ENCODE measurements at places on chromosomes 1 and 21.

GRCh38 chr1:40664167-40664537 is 1.3 kb downstream of the RIMS3 start:
- no peak for DNase-seq

DNA sequence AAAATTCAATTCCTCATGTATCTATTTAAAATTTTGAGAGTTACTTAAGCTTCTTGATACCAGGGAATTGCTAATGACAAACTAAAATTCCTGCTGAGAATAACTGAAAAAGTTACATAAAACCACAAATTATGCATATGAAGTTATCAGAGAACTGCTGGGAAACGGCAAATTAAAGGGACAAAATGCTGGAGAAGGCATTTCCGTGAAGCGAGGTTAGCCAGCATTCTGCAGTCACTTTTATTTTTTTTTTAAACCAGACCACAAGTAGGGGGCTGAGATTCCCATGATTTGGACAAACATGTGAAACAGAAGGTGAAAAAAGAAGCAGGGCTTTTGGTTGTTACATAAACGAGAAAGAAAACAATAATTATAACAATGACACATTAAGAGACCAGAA is 737.6 kb upstream of the CHRM3 start:
- DNase-seq, result no peak

DNA sequence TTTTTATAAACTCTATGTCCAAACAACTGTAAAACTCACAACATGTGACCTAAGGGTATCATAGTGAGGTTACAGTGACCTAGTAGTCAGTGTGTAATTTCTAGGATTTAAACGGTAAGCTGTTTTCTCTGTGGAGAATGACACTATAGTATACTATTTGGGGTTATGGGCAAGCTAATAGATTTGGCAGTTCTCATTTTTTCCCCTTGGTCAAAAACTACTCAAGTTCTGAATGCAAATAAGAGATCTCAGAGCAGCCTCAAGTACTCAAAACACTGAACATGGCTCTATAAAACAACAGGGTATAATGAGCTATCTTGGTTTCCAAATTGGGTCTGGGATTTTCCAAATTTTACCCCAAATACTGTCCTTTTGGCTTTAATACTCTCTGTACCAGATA is 88.5 kb upstream of the HMCN1 start:
- DNase-seq, result no peak

- peak; percentile 54 for DNase-seq
Observed at GRCh38 chr1:193569096-193569982, 382.9 kb upstream of the B3GALT2 start.

GRCh38 chr1:115771847-115772457 is 3.4 kb upstream of the CASQ2 start:
- DNase-seq, result peak; percentile 54

- DNase-seq, result no peak
Observed at GRCh38 chr1:33532250-33532649, 59.8 kb downstream of the ZSCAN20 start.

DNA sequence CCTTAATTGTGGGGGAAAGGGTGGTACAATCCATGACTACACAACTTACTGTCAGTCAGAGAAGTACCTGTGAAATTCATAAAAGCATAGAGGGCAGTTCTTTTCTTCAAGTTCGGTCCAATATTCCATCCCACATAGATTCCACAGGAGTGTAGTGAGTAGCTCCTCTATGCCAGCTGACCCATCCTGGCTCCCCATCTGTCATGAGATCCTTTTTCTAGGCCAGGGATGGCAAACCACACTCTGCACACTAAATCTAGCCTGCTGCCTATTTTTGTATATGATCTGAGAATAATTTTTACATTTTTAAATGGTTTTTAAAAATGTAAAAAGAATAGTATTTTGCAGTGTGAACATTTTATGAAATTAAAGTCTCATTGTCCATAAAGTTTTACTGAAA is 107.0 kb upstream of the TSPAN2 start:
- DNase-seq, result no peak

GRCh38 chr1:182391028-182391361 is 595 bp downstream of the GLUL start:
- no peak for DNase-seq

GRCh38 chr1:84224905-84225304 is 76.6 kb upstream of the SAMD13 start:
- no peak for DNase-seq

DNA sequence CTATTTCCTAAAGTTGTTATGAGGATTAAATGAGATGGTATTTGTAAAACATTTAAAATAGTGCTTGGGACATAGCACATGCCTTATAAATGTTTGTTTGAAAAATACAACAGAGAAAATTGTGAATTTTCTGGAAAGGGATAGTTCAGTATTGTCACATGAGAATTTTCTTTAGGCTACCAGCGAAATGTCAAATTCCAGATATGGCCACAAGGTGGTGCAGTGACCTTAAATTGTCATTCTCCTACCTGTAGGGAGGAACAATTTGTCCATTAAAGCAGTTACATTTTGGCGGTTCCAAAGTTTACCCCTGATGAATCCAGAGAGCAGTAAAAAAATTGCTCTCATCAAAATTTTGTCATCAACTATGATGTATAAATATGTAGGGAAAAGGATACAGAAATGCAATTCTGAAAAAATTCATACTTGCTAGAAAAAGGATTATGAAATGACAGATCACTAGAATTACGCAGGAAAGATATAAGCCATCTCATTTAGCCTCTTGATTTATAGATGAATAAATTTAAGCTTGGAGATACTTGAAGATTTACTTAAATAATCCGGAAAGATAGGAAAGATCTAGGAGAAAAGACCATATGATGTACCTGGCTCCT is 50.2 kb upstream of the TSHB start:
- DNase-seq, result peak; percentile 13

DNA sequence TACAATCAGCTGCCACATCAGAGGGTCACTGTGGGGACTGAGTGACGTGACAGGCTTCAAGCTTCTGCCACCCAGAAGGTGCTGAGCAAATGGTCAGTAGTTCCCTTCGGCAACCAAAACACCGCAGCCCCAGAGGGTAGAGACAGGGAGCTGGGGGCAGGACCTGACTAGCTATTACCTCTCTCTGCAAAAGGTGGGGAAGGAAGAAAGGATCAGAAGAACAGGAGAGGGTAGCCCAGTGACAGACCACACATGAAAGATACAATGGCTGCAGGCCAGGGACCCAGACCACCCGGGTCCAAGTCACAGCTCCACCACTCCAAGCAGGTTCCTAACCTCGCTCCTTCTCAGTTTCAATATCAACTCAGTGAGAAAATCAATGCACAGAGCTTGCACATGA is 377.1 kb downstream of the NPHP4 start:
- DNase-seq, result no peak

DNA sequence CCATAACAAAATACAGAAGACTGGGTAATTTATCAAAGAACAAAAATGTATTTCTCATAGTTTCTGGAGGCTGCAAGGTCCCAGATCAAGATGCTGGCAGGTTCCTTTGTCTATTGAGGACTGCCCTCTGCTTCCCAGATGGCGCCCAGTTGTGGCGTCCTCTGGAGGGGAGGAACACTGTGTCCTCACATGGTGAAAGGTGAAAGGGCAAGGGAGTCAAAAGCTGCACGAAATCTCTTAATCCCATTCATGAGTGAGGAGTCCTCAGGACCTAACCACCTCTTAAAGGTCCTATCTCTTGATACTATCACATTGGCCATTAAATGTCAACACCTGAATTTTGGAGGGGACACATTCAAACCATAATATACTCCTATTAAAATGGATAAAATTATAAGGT is 79.3 kb upstream of the IRF2BP2 start:
- DNase-seq, result no peak

DNA sequence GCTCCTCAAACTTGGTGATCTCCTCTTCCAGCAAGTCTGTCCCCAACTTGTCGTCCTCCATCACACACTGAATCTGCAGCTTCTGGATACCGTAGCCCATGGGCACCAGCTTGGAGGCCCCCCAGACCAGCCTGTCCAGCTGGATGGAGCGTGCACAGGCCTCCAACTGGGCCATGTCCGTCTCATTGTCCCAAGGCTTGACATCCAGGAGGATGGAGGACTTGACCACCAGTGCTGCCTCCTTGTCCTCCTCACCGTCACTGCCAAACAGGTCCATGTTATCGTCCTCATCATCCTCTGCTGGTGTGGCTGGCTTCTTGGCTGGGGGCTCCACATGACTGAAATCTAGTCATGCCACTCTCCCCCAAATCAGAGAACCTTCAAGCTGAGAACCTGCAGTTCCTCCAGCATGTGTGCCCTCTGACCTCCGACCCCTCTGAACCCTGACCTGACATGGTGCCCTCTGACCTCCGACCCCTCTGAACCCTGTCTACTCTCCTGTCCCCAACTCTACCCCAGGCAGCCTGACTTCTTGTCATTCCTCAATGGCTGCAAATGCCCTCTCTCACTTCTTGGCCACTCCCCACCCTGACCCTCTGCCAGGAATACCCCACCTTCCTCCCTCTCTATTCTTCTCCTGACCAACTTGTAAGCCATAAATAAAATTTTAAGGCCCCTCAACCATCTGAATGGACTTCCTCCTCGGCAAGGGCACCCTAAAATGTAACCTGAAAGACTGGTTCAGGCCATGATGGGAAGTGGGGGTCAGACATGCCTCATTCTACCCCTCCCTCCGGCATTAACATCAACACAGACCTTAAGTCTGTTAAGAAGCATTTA is 275.7 kb upstream of the C1orf174 start:
- DNase-seq, result no peak

DNA sequence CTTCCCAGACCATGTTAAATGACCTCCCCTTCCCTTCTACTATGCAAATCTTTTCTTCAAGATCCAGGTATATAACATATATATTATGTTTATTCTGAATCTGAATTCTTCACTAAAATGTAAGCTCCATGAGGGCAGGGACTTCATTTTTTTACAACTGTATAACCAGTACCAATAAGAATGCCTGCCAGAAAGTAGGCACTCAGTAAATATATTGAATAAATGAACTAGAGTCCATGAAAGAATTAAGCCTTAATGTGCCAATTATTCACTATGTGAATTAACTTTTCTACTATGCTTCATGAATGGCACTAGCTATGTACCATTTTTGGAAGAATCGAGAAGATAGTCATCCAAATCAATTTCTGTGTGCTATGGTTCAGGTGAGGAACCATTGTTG is 60.1 kb downstream of the SH3GLB1 start:
- DNase-seq, result no peak

GRCh38 chr1:4355839-4356238 is 298.6 kb upstream of the AJAP1 start:
- DNase-seq, result no peak

DNA sequence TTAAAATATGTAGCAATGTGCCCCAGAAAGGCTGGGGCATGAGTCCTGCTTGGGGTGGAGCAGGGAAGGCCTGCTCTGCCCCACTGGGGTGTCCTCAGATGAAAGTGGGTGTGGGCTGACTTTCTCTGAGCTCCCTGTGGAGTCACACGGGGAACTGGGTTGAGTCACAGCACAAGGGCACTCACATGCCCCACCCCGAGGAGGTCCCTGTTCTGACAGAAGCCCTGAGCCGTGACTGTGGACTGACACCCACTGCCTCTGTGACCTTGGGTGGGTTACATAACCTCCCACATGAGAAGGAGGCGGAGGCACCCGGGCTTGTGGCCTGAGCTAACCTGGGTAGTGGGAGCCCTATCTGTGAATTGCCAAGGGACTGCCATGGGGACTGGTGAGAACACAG is 52.5 kb upstream of the TINAGL1 start:
- no peak for DNase-seq

DNA sequence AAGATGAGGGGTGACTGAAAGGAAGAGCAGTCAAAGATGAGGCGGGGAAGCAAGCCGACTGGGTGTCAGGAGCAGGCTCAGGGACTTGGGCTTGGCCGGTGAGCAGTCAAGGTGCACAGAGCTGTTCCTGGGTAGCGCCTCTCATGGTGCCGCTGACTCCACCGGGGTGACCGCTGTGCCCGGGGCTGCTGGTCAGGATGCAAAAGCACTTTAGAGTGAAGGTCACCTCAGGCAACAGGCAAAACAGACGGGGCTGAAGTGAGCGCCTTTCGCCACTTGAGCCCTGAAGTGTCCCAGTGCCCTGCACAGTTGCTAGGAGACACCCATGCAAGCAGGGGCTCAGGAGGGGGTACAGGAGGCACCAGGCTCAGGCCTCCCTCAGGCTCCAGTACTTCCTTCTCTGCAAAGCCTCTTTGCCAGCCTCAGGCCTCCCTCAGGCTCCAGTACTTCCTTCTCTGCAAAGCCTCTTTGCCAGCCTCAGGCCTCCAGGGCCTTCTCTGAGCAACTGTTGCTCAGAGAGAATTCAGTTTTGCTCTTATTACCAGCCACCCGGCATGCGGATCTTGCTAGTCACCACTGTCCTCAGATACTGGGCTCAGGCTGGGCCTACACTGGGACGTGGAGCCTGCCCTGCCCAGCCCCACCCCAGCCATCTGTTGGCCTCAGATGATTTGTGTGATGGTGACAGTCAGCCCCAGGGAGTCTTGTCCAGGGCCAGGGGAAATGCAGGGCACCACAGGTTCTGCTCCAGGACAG is 99.7 kb upstream of the IRF2BP2 start:
- DNase-seq, result no peak

DNA sequence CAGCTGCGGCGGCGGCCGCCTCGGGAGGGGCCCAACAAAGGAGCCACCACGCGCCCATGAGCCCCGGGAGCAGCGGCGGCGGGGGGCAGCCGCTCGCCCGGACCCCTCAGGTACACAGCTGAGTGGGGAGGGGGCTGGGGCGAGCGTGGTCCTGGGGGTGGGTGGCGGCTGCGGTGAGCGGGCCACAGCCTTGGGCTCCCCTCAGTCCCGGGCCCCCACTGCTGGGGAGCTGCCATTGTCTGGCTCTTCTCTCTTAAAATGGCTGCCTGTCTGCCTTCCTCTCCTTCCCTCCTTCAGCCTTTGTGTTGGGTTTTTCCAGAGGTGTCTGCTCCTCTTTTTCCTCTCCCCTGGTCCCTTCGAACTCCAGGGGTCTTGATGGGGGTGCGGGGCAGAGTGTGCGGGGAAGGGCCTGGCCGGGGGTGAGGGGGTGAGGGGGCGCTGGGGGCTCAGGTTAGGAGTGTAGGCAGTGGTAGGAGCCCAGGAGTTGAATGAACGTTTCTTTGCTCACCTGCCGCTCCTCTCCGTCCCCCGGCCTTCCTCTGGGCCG is 1.7 kb downstream of the ARID1A start:
- no peak for DNase-seq

- DNase-seq, result no peak
Observed at GRCh38 chr1:88013485-88013884, 670.6 kb upstream of the PKN2 start.

DNA sequence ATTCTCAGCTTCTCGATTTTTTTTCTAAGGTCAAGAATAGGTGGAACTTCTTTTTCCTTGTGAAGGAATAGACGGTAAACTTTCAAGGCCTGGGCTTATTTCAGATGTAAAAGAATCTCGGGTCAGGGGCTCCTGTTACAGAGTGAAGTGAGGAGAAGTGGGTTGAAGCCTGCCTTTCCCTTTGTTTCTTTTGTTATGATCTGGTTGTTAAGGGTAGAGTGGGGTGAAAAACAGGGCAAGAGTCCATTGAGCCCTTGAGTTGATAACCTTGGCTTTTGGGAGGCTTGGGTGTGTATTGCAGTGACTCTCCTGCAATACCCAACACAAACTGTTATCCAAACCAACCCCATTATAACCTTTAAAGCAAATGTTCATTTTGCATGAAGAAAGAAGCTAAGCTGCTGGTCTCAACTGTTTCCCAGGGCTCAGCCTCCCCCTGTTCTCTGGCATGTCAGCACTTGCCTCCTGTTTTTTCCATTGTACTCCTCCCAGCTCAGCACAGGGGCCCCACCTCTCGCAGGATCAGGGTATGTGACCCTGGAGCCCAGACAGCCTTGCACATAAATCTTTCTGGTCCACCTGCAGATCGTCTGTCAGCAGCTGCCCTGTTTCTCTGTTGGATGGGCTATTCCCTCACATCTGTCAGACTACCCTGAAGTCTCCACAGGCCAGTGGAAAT is 102.4 kb downstream of the CACHD1 start:
- DNase-seq, result no peak

- no peak for DNase-seq
Observed at GRCh38 chr1:108038653-108039236, 73.8 kb upstream of the VAV3 start.

Data from AG04450 (cell line).